ENCODE measurements at places on chromosomes 5 and 9.

GRCh38 chr5:142944140-142944539, 174.0 kb downstream of the ARHGAP26 start:
- DNase-seq = no peak

GRCh38 chr9:136135326-136136126, 16.9 kb upstream of the TMEM250 start:
- DNase-seq = no peak

GRCh38 chr5:101897914-101898313, 398.2 kb downstream of the SLCO4C1 start:
- no peak for DNase-seq

GRCh38 chr9:136732444-136733178, 10.1 kb downstream of the LCN10 start:
- no peak for DNase-seq

DNA sequence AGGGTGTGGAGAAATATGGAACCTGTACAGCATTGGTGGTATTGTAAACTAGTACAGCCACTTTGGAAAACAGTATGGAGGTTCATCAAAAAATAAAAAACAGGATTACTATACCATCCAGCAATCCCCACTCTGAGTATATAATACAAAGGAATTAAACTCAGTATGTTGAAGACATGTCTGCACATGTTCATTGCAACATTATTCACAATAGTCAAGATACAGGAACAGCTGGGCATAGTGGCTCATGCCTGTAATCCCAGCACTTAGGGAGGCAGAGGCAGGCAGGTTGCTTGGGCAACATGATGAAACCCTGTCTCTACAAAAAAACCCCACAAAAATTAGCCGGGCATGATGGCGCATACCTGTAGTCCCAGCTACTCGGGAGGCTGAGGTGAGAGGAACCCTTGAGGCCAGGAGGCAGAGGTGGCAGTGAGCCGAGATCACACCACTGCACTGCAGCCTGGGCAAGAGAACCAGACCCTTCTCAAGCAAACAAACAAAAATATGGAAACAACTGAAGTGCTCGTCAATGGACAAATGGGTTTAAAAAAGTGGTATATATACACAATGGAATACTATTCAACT, 63.6 kb downstream of the TMEM174 start:
- no peak for DNase-seq

DNA sequence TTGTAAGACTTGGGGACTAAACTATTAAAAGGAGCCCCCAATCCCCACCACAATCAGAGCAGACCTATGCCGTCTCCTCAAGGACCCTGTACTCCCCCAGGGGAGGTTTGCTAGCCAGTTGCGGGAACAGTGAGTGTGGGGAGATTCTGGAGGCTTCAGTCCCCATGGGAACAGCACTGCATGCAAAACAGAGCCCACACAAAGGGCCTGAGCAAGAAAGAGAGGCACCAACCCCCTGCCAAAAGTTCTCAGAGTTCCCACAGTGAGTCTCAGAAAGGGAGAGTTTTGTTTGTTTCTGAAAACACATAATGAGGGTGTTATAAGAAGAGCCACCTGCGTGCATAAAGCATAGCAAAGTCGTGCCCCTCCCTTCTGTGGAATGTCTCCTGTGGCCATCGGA, 56.6 kb downstream of the CFAP90 start:
- no peak for DNase-seq

DNA sequence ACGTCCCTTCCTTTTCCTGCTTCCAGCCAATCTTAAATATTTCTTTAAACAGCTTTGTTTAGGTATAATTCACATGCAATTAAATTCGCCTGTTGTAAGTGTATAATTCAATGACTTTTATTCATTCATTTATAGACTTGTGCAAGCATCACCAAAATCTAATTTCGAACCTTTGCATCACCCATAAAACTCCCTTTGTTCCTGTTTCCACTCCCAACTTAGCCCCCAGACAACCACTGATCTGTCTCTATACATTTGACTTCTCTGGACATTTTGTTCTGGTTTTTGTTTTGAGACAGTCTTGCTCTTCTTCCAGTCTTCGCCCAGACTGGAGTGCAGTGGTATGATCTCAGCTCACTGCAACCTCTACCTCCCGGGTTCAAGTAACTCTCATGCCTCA, 71.5 kb downstream of the NR6A1 start:
- DNase-seq = no peak

DNA sequence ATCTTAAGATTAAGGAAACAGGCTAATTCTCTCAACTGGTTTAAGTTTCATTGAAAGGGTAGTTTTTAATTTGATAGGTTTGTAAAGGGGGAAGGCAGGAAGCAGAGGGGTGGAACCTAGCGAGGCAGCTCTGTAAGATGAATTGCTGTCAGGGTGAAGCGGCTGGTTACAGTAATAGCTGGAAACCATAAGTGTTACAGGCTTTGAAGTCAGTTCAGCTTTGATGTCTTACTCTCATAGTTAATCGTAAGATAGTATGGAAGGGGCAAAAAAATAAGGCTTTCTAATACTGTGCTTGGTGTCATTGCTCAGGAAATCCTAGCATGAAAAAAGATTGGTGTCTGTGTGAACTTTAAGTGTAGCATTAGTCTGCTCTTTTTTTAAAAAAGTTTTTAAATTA, 20.3 kb downstream of the POU5F2 start:
- DNase-seq = no peak

- DNase-seq = no peak
Observed at GRCh38 chr5:10513501-10514442, 50.1 kb upstream of the ANKRD33B start.

- DNase-seq = no peak
Observed at GRCh38 chr9:133522073-133522910, 2.5 kb downstream of the MYMK start.

DNA sequence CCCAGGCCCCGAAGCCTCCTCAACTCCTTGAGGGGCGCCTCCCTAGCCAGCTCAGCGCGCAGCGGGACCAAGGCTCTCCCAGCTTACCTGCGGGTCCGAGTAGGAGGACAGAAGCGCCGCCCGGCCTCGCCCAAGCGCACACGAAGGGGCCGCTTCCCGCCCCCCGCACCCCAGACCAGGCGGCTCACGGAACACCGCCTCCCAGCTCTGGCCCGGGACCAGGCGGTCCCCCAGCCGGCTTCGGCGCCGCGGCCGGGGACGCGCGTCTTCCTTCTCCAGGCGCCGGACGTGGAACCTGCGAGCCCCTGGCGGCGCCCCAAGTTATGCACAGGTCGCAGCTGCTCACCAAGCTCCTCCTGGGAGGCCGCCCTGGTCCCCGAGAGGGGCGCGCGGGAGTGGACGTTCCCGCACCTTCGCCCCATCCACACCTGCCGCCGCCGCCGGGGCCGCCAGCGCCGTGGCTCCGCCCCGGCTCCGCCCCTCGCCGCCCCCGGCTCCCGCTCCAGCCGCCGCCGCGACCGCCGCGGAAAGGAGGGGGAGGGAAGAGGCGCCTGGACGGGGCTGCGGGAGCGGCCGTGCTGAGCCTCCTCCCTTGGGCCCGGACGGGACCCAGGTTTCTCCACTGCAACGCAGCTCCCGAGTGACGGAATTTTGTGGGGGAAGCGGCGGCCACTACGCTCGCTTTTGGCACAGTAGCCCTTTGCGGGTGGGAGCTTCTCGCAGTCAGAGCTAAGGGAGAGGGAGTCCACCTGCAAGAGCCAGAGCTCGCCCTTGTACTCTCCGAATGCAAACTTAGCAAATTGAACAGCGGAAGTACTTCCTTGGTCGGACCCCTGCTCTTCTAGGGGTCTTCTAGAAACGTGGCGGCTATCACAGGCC, 77.5 kb upstream of the IFNE start:
- peak; percentile 5 for DNase-seq

- DNase-seq = no peak
Observed at GRCh38 chr9:129074106-129074505, 6.8 kb upstream of the DOLPP1 start.

DNA sequence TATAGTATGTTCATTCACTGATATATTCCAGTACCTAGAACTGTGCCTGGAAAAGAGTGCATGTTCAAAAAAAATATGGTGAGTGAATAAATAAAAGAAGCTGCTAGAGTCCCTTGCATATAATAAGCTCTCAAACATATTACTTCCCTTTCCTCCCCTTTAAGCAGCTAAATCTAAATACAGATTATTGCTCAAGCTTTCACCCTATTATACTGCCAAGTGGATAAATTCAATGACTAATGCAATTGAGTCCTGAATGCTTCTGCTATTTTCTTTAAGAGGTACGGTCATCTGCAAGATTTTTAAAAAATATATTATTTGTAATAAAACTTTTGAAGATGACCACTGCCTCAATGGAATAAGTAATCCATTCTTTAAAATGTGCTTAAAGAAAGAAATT, 248.4 kb downstream of the PLK2 start:
- no peak for DNase-seq

DNA sequence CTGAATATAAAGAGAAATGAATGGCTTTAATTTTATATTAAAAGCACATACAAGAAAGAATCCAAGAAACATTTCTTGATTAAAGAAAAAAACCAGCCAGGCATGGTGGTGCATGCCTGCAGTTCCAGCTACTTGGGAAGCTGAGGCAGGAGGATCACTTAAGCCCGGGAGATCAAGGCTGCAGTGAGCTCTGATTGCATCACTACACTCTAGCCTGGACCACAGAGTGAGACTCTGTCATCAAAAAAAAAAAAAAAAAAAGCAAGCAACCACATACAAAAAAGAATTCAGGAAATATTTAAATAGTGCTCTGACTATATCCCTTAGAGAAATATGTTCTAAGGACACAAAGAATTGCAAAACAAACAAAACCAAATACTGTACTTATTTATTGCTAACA, 2.5 kb upstream of the PLAC8L1 start:
- DNase-seq = no peak

DNA sequence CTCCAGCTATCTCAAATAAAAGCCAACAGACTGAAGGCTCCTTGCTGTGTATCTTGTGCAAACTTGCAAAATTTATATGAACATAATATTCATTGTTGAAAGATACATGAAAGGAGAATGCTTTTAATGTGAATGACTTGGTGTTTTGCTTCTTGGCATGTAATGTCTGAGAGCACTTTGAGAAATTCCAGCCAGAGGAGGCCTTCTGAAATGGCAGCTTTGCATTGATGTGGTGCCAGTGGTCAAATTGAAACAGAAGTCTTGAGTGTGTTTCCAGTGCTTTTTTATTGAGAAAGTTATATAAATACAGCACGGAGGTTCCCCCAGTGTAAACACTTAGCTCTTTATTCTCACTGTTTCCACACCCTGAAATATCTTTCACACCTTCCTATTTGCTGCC, 182.1 kb downstream of the ADCY2 start:
- DNase-seq = no peak

DNA sequence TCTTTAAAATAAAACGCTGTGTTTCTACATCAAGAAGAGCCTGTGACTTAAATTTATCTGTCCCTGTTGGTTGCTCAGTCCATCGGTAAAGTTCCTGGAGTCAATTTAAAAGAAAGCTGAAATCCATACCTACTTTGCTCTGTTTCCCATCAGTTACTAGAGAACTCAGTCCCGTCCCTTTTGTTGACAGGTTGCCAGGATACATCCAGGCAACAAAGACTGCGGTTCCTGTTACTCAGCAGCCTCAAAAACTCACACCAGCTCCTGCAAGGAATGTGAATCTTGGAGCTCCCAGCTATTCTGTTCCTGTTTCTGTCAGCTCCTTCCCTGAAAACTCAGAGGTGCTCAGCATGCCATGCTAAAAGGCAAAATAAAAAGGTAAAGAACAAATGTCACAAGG, at the start of gene ZNF474:
Gene ZNF474 (plus strand): TSS at position 241 of the 400 bp plus-strand sequence. CDS start 22,445 bp downstream, outside the sequence.
- DNase-seq = no peak

DNA sequence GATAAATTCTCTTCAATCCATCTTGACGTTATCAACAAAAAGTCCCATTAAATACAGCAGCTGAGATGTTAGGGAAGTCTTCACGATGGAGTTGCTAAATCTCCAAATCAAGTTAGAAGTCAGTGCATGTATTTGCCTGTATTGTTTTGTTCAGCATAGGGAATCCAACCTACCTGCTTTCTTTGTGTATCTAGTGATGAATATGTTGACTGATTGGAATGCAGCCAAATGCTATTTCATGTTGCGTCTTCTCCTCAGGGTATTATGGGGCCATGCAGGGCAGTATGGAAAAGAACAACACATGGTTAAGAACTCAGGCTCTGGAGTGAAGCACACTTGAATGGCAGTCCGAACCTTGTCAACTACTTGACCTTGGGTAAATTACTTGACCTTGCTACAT, 529.5 kb upstream of the ZNF462 start:
- no peak for DNase-seq

Measured in GM18507 (cell line).